Uterus (tissue), 4 donors: ENCODE measurements at places on chromosomes 2 and 18. TPM values are rescaled to one million over a fixed set of nuclear protein-coding genes. Genes with fewer than 3 reads are reported as not detected.
A peak's percentile ranks its signal among the peaks of the same experiment; 100 is the strongest.

DNA sequence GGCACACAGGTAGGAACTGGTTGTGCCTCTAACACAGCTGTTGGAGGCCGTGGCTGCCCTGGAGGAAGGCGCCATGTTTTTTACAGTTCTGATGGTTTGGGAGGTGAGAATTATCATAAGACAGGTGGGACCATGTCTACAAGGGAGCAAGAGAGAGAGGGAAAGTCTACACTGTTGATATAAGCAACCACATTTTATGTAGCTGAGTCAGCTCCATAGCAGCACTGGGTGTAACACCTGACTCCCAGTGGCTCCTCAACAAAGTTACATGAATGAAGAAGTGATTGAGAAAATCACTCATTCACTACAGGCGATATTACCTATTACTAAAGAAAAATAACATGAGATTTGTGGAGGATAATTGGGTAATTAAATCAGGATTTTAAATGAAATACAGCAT lies 41.3 kb upstream of the ACAA2 start:
- DNase-seq, result no peak
- no peaks in the 10 kb centered on the region for H3K36me3 ChIP-seq
- H3K4me1 ChIP-seq, result no peaks in the 10 kb centered on the region

DNA sequence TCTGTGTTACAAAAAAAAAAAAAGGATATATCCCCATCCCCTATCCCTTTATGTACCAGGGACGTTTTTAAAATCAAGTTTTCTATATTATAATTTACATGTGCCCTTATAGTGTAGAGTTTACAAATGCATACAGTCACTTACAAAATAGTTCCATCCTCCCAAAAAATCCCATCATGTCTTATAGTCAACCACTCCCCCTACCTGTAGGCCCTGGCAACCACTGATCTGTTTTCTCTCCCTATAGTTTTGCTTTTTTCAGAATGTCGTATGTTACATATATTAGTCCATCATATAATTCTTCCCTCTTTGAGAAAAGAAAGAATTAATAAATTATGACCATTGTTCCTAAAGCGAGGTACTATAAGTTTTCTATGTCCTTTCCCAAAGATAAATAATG lies 17.8 kb downstream of the CFAP210 start:
- no peaks in the 10 kb centered on the region for H3K4me1 ChIP-seq
- H3K36me3 ChIP-seq, result no peaks in the 10 kb centered on the region
- DNase-seq, result no peak
- H3K27me3 ChIP-seq, result no peaks in the 10 kb centered on the region
- no peak overlapping the region for H3K4me3 ChIP-seq

- no peak for DNase-seq
- no peak overlapping the region for H3K4me3 ChIP-seq
- H3K4me1 ChIP-seq, result no peaks in the 10 kb centered on the region
- no peak overlapping the region for H3K27ac ChIP-seq
- H3K27me3 ChIP-seq, result no peaks in the 10 kb centered on the region
Observed at GRCh38 chr2:46072101-46072820, 224.9 kb upstream of the EPAS1 start.

Gene C2orf72
- 0.55 TPM for total RNA-seq

Gene ATP8B1
- 18.4 TPM for total RNA-seq

Gene FAM237A
- not detected for total RNA-seq

DNA sequence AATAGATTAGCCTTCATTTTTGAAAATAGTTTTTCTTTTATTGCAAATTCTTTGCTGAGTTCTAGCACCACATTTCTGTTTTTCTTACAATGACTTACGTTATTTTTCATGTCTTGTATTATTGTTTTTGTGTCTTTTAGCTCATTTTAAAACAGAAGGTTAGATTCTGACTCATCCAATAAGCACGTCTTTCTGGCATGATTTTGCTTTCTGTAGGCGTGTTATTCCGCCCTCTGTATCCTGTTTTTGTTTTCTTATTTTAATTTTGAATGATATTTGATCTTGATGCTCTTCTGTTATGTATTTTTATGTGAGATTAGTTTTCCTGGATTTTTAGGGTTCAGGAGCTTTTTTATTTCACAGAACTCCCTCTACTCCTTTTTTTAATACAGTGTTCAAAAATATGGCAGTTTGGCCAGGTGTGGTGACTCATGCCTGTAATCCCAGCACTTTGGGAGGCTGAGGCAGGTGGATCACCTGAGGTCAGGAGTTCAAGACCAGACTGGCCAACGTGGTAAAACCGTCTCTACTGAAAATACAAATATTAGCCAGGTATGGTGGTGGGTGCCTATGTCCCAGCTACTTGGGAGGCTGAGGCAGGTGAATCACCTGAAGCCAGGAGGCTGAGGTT lies 145.0 kb downstream of the CLIP4 start:
- no peaks in the 10 kb centered on the region for H3K4me1 ChIP-seq
- H3K27ac ChIP-seq, result no peak overlapping the region
- H3K27me3 ChIP-seq, result no peaks in the 10 kb centered on the region
- H3K4me3 ChIP-seq, result no peak overlapping the region
- no peaks in the 10 kb centered on the region for H3K36me3 ChIP-seq
- no peak for DNase-seq

DNA sequence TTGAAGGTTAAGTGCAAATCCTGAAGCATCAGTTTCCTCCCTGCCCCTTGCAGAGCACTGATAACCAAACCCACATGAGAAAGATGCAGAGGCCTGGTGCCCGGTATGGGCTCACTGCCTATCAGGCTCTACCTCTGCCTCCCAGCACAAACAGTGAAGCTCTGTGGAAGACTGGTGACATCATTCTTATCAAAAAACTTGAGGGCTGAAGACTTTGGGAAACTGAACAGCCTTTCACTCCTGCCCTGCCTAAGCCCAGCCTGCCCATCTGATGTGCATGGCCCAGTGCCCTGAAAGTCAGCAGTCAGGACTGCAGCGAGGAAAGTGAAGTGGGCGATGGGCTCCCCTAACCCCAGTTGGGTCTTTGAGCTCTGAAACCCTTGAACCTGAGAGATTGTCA lies 174.8 kb upstream of the ARL4C start:
- no peak for DNase-seq
- no peaks in the 10 kb centered on the region for H3K4me1 ChIP-seq
- H3K4me3 ChIP-seq, result no peak overlapping the region
- no peak overlapping the region for H3K27ac ChIP-seq
- no peaks in the 10 kb centered on the region for H3K36me3 ChIP-seq

Gene ASIC4
- total RNA-seq, result not detected

DNA sequence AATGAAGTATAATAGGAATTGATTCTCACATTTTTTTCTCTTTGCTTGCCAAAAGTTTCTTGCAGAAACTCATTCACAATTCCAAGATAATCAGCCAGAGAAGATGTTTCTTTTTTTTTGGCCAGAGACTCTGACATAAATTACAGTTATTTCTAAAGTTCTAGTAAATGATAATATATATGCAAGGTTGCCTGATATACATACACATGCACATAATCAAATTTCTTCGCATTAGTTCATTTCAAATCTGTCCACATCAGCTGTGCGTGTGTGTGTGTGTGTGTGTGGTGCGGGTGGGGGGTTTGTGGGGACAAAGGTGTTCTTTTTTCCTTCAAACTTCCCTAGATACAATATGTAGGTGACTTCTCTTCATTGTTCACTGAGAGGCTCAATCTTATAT lies 33.2 kb downstream of the OSGEPL1 start:
- H3K4me3 ChIP-seq, result no peak overlapping the region
- no peak overlapping the region for H3K27ac ChIP-seq
- DNase-seq, result no peak
- H3K4me1 ChIP-seq, result no peaks in the 10 kb centered on the region
- no peaks in the 10 kb centered on the region for H3K36me3 ChIP-seq

- peak overlapping the region; percentile 10 for H3K4me3 ChIP-seq
- H3K4me1 ChIP-seq, result no peaks in the 10 kb centered on the region
- no peaks in the 10 kb centered on the region for H3K27me3 ChIP-seq
- no peak for DNase-seq
- peak overlapping the region; percentile 87 for H3K27ac ChIP-seq
Observed at GRCh38 chr2:38533757-38534545, 68.8 kb downstream of the HNRNPLL start.

Gene ADI1
- 31.5 TPM for total RNA-seq
